ENCODE measurements at places on chromosomes 13 and 19. TPM values are rescaled to one million over a fixed set of nuclear protein-coding genes. Genes with fewer than 3 reads are reported as not detected.

TMEM150B gene
- total RNA-seq, result not detected

ZNF112 gene
- 2.6 TPM for total RNA-seq

ZNF222 gene
- 3.9 TPM for total RNA-seq

SYNE4 gene
- total RNA-seq, result 0.15 TPM

VAV1 gene
- 6.4 TPM for total RNA-seq

TNFAIP8L1 gene
- total RNA-seq, result 4.4 TPM

ODAD3 gene
- total RNA-seq, result 1.4 TPM

ZNF805 gene
- 1.5 TPM for total RNA-seq

KISS1R gene
- 0.43 TPM for total RNA-seq

Data from A549 treated with dexamethasone at 1 μM for 4 hours (cell line).